Stimulated activated CD4-positive, alpha-beta T cell treated with anti-CD3 and anti-CD28 coated beads, Interleukin-1b, Interleukin-23, amount 100 ng/mL, for 1 hour (primary cell): ENCODE measurements at places on chromosomes 4 and X.

- DNase-seq, result no peak
These were observed 231.5 kb upstream of the DIAPH2 start for GRCh38 chrX:96453139-96453538.

GRCh38 chrX:2521927-2522386 lies 21.2 kb upstream of the DHRSX start:
- DNase-seq, result no peak

GRCh38 chr4:109298279-109299010 lies 4.0 kb downstream of the COL25A1 start:
- DNase-seq, result no peak

DNA sequence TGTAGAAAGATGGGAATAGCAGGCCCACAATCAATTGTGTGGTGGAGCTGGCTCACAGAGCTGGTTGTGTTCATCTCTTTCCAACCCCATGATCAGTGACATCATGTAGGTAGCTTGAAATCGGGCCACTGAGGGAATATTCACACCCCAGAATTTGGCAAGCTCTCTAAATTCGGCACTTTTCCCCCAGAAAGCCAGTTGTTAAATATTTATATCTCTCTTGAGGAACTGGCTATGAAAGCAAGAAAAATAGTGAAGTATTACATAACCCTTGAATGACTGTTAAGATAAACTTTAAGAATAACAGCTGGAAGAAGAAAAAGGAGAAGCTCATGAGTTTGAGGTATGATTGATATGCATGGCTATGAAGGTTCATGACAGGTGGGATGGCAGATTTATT lies 38.9 kb downstream of the GPRIN3 start:
- DNase-seq, result no peak

GRCh38 chr4:156723951-156724668 lies 247.5 kb downstream of the PDGFC start:
- no peak for DNase-seq

GRCh38 chr4:63049726-63050125 lies 1359.5 kb downstream of the TECRL start:
- no peak for DNase-seq

DNA sequence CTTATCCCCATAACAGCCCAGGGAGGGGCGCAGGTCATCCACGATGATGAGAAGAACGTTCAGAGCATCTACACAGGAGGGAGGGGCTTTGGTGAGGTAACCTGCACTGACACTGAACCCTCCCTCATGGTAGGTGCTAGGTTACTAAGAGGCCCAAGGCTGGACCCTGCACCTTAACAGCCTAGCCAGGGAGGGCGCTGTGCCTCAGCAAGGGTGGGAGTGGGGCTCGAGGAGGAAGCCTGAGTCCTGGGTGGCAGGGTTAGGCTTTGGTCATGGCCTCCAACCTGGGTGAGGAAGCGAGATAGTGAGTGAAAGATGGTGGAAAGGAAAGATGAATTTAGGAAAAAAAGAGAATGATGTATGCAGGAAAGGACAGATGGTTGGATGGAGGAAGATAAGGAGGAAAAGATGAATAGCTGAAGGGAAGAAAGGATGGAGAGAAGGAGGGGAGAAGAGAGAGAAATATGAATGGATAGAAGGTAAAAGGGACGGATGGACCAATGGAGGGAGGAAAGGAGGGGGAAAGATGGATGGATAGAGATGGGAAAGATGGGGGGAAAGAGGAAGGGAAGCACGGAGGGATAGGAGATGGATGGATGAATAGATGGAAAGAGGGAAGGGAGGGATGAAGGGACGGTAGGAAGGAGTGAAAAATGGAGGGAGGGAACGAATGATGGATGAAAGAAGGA lies 736 bp downstream of the IDS start:
- DNase-seq, result no peak

DNA sequence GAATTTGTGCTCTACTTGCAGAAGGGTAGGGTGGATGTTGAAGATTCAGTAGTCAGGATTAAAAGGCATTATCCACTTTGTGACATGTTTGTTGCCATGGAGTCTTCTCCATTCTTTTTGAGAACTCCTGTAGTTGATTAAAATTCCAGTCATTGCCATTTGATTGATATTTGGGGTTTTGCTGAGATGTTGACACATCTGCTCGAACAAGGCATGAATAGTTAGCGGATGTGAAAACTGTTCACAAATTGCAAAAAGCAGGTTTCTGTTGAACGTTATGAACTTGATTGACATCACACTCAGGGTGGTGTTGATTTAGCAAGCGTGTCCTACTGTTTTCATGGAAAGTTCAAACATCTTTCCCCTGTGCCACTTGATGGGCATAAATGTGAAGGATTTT lies 16.9 kb downstream of the LIMCH1 start:
- DNase-seq, result no peak
